SK-N-SH (cell line): ENCODE measurements at places on chromosomes 5 and 9.

DNA sequence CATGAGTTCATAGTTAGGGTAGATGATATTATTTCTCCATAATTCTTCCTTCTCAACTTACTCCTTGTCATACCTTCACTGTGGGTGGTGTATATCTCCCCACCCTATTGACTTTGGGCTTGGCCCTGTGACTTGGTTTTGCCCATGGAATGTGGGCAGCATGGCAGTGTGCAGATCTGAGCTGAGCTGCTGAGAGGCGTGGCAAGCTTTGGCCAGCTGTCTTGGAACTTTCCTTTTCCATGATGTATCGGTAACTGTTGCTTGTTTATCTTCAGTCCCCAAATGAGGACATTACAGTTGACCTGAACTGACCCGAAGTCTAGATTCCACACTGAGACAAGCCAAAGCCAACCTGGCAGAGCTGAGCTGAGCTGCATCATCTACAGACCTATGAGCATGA, 70.4 kb downstream of the RALGPS1 start:
- no peak for DNase-seq

DNA sequence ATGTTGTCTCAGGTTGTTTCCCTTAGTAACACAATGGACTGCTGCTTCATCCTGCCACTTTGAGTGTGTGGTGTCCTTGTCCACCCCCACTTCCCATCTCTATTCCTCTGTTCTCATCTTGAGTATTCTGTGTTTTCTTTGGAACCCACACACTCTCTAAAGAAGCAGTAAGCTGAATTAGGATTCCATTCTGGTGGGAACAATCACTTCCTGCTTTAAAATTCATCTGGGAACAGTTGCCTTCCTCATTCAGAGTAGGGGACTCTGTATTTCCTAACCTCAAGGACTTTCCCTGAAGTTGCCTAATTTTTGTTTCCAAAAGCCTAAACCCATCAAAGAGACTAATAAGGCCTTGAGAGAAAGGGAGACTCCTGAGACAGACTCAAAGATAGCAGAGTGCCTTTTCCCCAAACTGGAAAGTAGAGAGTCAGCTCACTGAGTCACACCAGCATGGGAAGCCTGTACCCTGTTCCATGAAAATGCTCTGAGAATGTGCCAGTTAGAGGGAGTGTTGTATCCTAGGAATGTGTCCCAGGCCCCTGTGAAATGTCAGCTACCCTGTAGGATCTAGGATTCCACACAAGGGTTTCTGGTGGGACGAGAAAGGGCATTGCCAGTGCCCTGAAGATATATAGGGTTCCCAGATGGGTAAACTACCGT, 63.6 kb downstream of the CCDC192 start:
- no peak for DNase-seq

DNA sequence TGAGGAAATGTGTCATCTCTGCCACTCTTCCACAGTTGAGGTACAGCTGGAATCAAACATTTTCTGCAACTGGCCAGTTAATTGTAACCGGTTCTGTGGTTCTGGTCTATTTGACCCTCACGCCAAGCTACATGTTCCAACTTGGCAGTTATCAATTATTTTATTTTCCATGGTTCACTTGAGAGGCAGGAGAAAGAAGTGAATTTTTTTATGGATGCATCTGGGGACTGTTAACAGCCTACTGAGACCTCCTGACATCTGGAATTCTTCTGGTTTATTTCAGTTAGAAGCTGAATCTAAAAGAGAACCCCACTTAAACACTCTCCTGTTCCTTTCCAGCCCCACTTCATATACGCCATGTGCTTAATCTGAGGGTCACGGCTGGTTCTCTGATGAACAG, 372.3 kb downstream of the DNAH5 start:
- no peak for DNase-seq

GRCh38 chr9:21408817-21409216, at the start of gene IFNA8:
TSS of gene IFNA8 (plus strand) at chr9:21409117. CDS start at chr9:21409177, 60 bp downstream.
- DNase-seq, result no peak

DNA sequence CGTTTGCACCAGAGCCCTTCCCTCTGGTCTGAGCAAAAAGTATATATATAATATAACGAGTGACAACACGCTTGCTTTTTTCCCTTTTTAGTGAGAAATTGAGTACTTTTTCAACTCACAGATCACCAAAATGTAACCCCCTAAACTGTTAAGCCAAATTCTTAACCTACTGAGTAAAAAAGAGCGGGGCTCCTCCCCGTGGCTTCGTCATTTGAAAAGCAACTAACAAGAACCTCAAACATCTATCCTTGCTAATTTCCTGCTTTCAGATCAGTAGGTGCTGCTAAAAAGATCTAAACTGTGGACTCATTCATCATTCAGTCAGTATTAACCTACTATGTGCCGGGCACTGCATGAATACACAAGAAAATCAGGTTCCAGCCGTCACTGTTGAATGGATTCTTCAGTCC, 1.0 kb upstream of the PTBP3 start:
- no peak for DNase-seq

- peak; percentile 83 for DNase-seq
These were observed 55.6 kb upstream of the LMX1B start for GRCh38 chr9:126558051-126558665.

DNA sequence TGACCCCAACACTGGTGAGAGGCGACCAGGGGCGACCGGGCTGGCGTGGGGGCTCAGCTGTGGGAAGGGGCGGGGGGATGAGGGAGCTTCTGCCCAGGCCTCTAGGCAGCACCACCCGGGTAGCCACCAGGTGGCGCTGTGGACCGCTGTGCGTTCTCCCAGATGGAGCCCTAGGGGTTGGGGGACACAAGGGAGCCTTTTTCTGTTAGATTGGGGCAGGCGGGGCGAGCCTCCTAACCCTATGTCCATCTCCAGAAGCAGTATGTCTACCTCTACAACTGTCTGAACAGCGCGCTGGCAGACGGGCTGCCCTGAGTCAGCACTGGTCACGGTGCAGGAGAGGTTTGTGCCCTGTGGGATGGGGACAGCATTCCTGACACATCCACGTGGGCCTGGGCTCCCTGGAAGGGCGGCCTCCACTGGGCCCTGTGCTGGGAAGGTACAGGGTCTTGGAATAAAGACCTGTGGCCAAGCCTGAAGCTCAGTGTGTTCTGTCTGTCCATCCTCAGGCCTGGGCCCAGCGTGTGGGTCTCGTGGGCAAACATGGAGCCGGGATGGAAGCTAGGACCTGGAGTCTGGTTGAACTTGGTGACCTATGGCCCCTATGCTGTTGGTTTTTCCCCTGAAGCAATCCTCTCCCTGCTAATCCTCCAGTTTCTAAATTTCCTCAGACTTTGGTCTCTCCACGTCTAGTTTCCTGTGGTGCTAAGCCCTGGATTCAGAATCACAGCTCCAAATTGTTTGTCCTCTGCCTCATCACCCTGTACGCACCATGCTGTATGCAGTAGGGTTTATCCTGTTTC, 23.1 kb upstream of the SPTLC1 start:
- DNase-seq, result peak; percentile 87

- no peak for DNase-seq
These were observed 798.3 kb downstream of the MAT2B start for GRCh38 chr5:164303646-164304215.

- no peak for DNase-seq
These were observed 762.1 kb upstream of the PTPRD start for GRCh38 chr9:11374926-11375325.

GRCh38 chr5:95087816-95088317, 197.0 kb downstream of the MCTP1 start:
- no peak for DNase-seq

- no peak for DNase-seq
These were observed 50.0 kb upstream of the SH3GL2 start for GRCh38 chr9:17528859-17529258.

- DNase-seq, result no peak
These were observed 47.0 kb upstream of the MYO10 start for GRCh38 chr5:16983022-16983639.

DNA sequence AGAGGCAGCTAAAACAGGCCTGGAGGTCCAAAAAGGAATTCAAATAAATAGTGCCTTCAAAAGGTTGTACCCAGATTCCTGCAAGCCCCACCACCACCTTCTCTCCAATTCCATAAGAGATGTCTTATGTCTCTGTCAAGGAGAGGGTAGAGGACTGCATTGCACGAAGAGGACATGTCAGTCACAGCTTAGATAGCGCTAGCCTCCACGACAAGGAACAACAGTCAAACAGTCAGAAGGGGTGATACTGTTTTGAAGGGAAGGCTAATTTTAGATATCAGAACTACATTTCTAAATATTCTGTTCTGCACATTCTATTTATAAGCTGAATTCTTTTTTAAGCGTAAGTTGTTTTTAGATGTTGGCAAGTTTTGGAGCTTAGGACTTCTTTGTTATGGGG, 34.2 kb downstream of the PLAC8L1 start:
- DNase-seq, result no peak

GRCh38 chr9:76534026-76534425, 75.0 kb downstream of the GCNT1 start:
- DNase-seq, result no peak

DNA sequence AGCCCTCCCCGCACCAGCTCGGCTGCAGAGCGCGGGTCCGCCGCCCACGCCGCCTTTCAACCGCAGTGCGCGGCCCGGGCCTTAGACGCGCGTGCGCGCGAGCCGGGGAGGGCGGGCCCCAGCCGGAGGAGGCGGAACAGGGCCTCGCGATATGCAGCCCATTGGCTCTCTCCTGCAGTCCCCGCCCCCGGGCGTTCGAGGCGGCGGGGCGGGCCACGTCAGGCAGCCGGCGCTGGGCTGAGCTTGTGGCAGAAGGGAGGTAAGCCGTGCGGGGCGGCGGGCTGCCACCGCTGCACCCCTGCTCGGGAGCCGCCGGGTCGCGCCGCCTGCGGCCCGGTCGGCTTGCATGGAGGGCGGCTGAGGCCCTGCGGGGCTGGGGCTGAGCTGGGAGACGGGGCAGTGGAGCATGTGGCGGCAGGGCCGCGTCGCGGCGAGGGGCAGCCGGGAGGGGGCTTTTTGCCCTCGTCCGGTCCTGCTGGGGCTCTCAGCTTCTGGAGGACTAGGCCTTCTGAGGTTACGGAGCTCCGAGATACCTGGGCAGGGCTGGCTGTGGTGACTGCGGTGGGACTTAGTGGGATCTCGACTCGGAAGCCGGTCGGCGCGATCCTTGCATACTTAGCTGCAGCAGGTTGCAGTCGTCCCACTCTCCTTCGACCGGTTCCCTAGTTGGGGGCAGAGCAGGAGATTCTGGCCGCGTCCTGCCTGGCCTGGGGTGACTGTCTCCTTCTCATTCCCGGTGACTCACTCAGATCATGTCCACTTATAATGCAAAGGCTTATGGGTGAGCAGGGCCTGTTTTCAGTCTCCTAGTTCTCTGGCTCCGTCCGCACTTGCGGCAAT, at the start of gene FOCAD:
Gene FOCAD, plus strand, starts transcription at position 225 of the 840 bp plus-strand sequence. CDS start 31,095 bp downstream, outside the sequence.
- peak; percentile 98 for DNase-seq

GRCh38 chr9:106531491-106531890, 331.5 kb upstream of the ZNF462 start:
- no peak for DNase-seq

DNA sequence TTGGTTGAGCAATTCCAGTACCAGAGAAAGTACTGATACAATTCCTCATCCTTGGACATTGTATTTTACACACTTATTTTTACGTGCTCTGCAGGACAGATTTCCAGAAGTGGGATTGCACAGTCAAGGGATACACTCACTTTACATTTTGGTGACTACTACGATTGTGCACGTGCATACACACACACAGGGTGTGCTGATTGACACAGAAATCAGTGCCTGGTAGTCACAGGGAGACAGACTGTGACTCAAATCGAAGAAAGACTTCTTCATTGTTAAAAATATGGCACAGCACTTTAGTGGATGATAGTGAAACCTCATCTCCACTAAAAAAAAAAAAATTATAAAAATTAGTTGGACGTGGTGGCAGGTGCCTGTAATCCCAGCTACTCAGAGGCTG, 1.5 kb downstream of the GARIN3 start:
- no peak for DNase-seq

DNA sequence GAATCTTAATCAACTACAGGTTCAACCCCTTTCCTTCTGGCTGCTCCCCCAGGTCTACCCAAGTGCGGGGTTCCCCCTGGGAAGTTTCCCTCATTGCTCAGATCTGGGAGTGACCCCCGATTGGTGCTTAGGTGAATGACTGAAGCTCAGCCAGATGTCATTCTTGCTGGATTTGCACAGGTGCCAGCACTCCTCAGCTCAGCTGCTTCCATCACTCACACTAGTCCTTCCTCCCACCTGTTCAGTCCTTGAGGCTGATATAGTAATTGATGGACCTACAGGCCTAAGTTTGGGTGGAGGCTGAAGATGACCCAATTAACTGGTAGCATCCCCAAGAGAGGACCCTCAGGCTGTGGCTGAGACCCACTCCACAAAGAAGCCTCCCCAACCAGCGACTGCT, 32.9 kb downstream of the PRLR start:
- no peak for DNase-seq

- DNase-seq, result no peak
These were observed 342.0 kb downstream of the NDUFS4 start for GRCh38 chr5:53902296-53902907.

GRCh38 chr5:119275146-119275545, 80.7 kb upstream of the TNFAIP8 start:
- no peak for DNase-seq

DNA sequence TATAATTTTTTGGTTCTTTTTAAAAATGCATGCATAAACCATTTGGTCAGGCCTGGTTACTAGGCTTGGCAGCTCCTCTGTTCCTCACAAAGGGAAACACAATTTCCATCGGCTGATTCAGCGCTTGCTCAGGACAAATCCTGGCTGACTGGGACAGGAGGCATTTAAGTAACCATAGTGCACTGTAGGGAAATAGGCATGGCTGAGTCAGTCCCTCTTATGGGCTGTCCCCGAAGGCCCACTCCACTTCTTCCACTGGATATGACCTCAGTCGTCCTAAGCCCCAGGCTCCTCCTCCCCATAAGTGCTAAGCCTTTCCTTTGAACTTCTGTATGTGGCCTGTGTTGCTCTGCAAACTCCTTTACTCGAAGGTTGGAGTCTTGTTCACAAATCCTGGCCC, 71.2 kb upstream of the GLIS3 start:
- no peak for DNase-seq

DNA sequence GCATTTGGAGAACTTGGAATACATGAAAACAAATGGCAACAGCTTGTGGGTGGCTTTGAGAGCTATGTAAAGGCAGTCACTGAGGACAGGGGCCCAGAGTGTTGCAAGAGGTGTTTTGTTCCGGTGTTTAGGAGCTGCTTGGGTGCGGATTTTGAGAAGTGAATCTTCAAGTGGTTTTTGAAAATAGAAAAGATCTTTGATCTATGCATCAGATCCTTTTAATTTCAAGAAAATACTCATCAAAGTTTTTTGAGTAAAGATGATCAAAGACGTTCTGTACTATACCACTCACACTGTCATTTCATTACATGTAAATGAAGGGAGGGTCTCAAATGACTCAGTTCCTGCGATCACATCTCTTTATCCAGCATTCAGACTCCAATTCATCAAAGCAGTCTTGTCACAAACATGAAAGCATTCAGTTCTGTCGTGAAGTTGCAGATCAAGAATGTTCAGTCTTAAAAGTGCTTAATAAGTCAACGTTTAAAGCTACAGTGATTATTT, 112.5 kb downstream of the WDR41 start:
- no peak for DNase-seq

- no peak for DNase-seq
These were observed 4.1 kb upstream of the APC start for GRCh38 chr5:112733586-112733985.

GRCh38 chr9:81871695-81872094, 56.5 kb upstream of the SPATA31D4 start:
- no peak for DNase-seq

- DNase-seq, result peak; percentile 9
These were observed 30.9 kb upstream of the PPP1R26 start for GRCh38 chr9:135448663-135449100.
